ENCODE measurements at places on chromosomes 1 and 21.

GRCh38 chr1:95278173-95279006, 44.4 kb downstream of the RWDD3 start:
- DNase-seq, result no peak

DNA sequence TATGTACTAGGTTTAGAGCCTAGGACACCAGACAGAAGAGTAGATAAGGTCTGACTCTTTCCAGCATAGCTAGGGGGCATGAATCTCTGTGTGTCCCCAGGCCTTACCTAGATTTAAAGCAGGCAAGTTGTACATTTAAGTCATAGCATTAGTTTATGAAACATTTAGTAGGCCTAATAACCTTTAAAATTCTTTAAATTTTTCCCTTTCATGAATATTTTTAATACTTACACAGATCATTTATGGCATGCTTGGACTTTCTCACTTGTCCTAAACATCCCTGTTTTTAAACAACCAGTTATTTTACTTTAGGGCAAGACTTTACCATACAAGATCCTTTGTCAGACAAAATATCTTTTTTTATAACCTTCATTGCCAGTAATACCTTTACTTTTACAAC, 258.4 kb upstream of the ZRANB2 start:
- DNase-seq, result no peak

GRCh38 chr1:67791686-67792085, 41.6 kb downstream of the GNG12 start:
- peak; percentile 94 for DNase-seq

GRCh38 chr1:168008595-168008994, 71.7 kb upstream of the MPC2 start:
- no peak for DNase-seq

Measured in ACHN (cell line).